ENCODE measurements at places on chromosomes 1 and 21.

DNA sequence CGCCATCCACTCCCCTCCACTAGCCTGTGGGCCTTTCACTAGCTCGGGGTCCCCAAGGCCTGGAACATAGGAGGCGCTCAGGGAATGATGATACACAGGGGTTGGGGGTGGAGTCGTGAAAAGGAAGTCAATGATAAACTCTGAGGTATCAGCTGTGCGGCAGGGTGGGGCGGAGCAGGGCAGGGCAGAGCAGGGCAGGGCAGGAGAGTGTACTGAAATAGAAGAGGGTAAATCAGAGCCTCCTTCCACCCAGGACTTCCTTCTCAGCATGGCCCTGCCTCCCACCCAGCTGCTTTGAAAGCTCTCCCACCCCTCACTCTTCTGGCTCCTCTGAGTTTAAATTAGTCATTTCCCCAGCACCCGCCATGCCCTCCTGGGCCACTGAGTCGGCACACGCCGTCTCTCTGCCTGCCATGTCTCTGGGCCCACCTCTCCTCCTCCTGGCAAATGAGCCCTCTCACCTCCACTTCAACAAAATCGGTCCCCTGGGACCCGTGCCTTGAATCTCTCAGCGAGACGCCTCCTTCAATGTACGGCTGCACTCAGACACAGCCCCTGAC is 16.9 kb downstream of the CAPZB start:
- DNase-seq = peak; percentile 69

- DNase-seq = no peak
Observed at GRCh38 chr1:188514917-188515316, 1686.2 kb downstream of the PLA2G4A start.

DNA sequence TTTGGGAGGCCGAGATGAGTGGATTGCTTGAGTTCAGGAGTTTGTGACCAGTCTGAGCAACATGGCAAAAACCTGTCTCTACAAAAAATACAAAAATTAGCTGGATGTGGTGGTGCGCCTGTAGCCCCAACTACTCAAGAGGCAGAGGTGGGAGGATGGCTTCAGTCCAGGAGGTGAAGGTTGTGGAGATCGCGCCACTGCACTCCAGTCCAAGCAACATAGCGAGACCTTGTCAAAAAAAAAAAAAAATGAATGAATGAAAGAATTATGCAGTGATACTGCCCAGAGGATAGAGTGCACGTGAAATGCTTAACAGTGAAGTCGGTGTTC is 429 bp upstream of the DPH2 start:
- no peak for DNase-seq

- no peak for DNase-seq
Observed at GRCh38 chr21:42722808-42723473, 69.5 kb downstream of the PDE9A start.

- DNase-seq = no peak
Observed at GRCh38 chr1:147809236-147809635, 48.8 kb upstream of the GJA5 start.

GRCh38 chr1:5882367-5883128 is 109.7 kb downstream of the NPHP4 start:
- DNase-seq = no peak

- no peak for DNase-seq
Observed at GRCh38 chr1:82245345-82246014, 444.7 kb downstream of the ADGRL2 start.

DNA sequence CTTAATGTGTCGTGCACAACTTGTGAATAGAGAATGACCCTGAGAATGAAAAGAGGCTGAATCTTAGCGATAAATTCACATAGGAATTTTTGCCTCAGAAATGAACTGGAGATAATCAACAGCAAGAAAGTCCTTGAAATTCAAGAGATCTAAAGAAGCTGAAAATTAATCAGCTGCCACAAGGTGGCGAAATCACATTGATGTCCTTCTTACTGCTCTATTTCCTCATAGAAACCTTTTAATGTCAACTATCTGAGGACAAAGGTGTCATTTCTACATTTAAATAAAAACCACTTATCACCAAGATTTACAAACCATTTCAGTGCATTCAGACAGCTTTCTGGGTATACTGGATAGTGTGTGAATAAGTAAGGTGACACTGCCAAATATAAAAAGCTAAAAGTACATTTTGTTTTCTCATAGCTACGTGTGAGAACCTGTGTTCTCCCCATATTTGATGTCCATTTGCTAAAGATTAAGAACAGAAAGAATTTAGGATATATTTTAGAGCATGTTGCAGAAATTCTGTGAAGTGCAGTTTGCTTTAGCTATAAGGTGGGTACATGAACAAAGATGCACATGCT is 485.3 kb upstream of the PTBP2 start:
- no peak for DNase-seq
